ENCODE measurements at places on chromosomes 6 and 20. TPM values are rescaled to one million over a fixed set of nuclear protein-coding genes. Genes with fewer than 3 reads are reported as not detected.

GRCh38 chr20:23566199-23566932 is 1.9 kb downstream of the CST9L start:
- DNase-seq: no peak

DNA sequence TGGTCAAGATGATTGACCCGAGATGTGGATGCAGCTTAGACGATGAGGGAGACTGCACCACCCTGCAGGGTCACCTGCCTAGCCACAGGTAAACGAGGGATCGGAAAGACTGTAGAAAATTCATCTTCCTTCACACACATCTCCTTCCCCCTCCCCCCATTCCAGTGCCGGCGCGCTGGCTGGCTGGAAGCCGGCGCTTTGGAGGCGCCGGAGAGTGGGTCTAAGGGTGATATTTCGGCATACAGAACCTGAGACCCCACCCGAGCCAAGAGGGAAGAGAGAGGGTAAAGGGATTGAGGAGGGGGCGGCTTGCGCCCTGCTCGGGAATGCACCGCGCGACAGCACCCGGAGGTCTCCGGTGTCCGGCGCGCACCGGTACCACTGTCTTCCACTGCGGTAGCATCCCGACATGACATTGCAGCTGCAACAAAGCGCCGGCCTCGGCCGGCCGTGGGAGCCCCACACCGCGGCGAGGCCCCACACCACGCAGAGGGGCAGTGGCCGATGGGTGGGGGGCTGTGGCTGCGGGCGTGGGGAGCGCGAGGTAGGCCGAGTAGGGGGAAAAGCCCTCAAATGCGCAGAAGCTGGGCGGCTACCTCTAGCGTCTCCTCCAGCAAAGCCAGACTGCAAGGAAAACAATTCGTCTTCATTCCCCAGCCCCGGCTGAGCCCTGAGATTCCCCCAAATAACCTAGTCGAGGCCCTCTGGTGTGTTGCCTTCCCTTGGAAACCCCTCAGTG is 984 bp downstream of the TNFRSF21 start:
- DNase-seq: no peak

GRCh38 chr20:11686820-11687543 is 230.7 kb upstream of the BTBD3 start:
- DNase-seq: no peak

GRCh38 chr20:50582591-50583234 is 72.5 kb downstream of the PTPN1 start:
- DNase-seq: no peak

DNA sequence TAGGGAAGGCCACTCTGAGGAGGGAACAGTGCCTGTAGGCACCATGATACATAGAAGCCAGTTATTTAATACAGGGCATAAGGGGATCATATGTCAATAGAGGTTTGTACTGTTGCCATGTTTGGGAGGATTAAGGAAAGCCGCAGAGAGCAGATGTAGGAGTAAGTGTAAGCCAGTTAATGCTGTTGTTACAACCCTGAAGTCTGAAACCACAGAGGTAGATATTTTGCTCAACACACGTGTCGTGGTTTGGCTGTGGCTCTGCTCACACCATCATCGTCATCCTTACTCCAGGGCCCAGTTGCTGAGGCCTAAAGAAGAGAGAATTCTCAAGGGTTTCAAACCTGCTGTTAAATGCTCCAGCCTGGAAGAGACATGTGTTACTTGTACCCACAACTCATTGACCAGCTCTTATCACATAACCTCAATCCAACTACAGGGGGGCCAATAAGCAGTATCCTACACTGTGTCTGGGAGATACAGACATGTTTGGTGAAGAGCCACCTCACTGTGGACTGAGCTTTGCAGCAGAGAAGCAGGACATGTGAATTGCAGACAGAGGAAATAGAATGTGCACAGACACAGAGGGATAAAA is 31.0 kb upstream of the PSMF1 start:
- DNase-seq: no peak

- no peak for DNase-seq
Measured at GRCh38 chr6:4581468-4582385, 194.5 kb upstream of the CDYL start.

- DNase-seq: no peak
Measured at GRCh38 chr6:169073311-169073710, 180.3 kb downstream of the THBS2 start.

- DNase-seq: no peak
Measured at GRCh38 chr6:77463308-77463860, at the start of gene HTR1B. HTR1B (minus strand) TSS chr6:77463491; CDS start chr6:77463403, 88 bp downstream.

DNA sequence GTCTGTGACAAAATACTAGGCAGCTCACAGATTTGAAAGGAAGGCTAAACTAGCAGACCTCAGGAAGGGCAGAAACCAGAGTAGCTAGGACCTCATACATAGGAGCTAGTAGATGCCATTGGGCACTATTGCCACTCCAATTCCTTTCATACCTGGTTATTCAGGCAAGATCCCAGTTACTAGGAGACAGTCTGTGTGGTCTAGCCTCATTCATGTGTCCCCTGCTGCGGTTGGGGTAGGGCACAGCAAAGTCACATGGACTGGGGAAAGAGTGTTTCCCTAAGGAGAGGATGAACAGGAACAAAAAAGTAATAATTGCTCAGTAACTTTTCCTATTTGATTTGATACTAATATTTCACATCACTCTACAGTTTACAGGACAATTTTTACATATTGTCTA is 204.6 kb upstream of the HEY2 start:
- no peak for DNase-seq

Gene OR2H1
- not detected for total RNA-seq

Gene MOG
- total RNA-seq: 0.31 TPM

- DNase-seq: no peak
Measured at GRCh38 chr20:36093025-36093803, 61.3 kb upstream of the EPB41L1 start.

DNA sequence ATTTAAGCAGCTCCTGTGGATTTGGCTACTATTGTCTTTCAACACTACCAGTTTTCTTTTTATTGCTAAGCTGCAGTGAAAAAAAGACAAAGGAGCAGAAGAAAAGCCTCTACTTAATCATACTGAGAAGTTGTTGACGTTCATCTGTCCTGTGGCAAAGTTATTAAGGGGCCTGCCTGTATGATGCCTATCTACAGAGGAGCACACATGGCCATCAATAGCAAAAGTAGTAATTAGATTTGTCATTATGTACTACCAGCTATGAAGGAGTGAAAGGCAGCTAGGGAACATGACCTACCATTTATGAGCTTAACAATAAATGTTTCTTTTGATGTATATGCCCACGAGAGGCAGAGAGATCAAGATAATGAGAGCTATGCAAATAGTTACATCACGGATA is 620.9 kb downstream of the PHF3 start:
- DNase-seq: no peak

Gene TCF21
- total RNA-seq: not detected

- no peak for DNase-seq
Measured at GRCh38 chr6:150256618-150257272, 112.1 kb upstream of the IYD start.

DNA sequence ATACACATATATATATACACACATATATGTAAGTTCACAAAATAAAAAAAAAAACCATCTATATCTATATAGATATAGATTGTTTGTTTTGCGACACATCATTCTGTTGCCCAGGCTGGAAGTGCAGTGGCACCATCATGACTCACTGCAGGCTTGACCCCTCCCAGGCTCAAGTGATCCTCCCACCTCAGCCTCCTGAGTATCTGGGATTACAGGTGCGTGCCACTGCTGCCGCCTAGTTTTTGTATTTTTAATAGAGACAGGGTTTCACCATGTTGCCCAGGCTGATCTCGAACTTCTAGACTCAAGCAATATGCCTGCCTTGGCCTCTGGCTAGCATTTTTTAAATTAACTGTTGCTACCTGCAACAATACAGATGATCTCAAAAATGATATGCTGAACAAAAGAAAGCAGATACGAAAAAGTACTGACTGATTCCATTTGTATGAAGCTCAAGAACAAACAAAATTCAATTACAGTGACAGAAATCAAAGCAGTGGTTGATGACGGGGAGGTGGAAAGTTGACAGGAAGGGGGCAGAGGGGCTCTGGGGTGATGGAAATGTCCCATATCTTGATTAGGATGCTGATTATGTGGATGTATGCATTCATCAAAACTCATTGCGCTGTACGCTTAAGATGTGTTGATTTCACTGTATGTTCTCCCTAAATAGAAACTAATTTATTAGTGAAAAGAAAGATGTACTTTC is 49.6 kb downstream of the ATXN1 start:
- no peak for DNase-seq

Gene RFX6
- not detected for total RNA-seq

DNA sequence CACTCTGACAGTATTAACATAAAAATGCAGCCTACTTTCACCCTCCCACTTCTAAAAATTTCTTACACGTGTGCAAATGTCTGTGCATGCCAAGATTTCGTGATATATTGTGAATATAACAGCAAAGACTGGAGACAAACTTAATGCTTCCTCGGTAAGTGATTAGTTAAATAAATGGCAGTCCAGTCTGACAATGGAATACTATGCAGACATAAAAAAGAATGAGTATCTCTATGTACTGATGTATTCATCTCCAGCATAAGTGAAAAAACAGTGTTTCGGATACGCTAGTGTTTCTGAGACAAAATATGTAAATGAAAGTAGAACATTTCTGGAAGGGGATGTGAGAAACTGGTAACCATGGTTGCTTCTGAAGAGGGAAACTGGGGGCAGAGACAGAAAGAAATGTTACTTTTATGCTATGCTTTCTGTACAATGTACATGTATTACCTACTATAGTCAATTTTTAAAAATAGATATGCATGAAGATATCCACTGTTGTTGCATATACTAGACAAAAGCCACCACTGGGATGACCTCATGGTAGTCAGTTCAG is 7.0 kb downstream of the SLC22A23 start:
- DNase-seq: no peak

DNA sequence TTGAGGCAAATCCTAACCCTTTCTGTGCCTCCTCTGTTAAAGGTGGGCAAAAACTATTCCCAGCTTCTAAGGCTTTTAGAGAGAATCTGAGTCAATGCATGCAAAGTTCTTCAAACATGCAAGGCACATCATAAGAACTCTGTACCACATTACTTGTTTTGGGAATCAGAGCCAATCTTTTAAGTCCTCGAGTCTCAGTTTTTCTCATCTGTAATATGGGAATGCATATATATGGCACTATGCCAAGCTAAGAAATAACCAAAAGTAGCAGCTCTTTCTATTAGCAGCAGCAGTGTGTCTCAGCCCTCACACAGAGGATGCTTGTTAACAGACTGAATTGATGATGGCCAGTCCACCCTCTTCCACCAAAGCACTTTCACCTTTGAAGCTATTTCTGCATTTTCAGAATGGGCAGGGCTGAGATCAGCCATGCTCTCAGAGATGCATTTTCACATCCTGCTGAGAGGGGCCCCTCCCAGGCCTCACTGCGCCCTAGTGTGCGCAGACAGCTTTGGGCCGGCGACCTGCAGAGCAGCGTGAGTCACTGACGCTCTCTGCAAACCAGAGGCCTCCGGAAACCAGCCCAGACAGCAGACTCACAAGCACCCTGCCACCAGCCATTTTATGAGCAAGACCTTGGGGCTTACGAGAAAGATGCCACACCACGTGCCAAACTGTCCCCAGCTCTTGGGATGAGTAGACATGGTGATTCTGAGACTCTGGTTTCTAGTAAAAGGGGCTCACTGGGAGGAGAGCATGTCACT is 138.0 kb downstream of the NFATC2 start:
- no peak for DNase-seq

Gene FNDC11
- total RNA-seq: 2.5 TPM

Gene BMP5
- not detected for total RNA-seq

GRCh38 chr6:46453741-46454316 is 37.4 kb downstream of the RCAN2 start:
- DNase-seq: no peak

Gene WFDC10B
- total RNA-seq: 0.54 TPM

DNA sequence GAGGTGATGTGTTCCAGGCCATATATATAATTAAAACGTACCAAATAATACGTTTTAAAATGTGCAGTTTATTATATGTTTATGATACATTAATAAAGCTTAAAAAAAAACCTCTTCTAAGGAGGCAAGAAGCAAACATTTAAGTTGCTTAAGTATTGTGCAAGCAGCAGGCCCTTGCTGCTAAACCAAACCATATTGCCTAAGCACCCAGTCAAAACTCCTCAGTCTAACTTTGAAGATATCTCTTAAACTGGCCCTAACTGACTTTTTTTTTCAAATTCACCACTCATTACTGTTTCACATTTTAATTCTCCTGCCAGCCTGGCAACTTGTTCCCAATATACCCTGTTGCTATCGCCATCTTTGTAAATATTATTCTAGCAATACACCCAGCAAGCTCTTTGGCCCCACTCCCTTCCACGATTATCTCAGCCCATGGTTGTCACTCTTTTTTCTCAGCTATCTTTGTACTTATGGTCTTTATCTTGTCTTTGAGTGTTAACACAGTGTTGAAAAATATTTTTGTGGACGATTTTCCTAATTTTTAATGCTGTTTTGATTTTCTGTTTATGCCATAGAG is 60.9 kb downstream of the C6orf58 start:
- no peak for DNase-seq

DNA sequence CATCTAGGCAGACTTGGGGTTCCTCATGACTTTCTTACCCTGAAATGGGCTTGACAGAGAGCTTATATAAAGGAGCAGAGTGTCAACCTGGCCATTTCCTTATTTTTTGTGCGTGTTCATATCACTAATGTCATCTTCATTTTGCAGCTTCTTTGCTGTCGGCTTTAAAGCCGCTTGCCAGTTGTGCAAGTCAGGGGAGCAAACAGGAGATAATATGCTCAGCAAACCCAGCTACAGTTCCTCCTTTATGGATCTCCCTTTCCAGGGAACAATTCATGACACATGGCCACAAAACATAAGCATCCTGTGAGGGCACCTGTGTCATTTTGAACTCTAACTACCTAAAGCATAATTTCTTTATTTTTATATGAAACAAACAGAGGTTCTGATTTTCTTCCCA is 6.5 kb upstream of the TUBB2B start:
- DNase-seq: no peak

DNA sequence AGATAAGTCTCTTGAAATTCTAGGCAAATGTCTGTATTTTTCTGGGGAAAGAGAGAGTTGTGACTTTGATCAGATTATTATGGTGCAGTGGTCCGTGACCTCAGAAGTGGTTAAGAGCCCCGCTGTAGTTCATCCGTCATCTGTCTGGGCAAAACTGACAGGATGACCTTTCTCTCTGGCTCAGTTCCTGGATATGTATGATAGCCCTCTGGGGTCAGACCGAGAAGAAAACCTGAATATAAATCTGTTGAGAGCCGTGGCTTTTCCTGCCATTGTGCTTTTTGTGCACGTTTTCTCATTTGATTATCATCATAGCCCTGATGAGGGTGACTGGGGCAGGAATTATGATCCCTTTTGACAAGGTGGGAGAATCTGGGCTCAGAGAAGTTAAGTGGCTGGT is 26.5 kb downstream of the GHRH start:
- DNase-seq: no peak

Gene SYCP2
- 0.69 TPM for total RNA-seq

- DNase-seq: no peak
Measured at GRCh38 chr6:30200551-30201281, 12.5 kb downstream of the TRIM26 start.

Gene ZCCHC3
- total RNA-seq: 52.4 TPM

- DNase-seq: no peak
Measured at GRCh38 chr6:143224516-143224915, 163.8 kb downstream of the AIG1 start.

- DNase-seq: no peak
Measured at GRCh38 chr20:29123861-29124260, 2133.6 kb upstream of the DEFB115 start.

Gene EPM2A
- total RNA-seq: 6.2 TPM

Data from H1 (cell line).